ENCODE measurements at places on chromosomes 5 and 9.

GRCh38 chr9:20558566-20559016, 63.7 kb downstream of the MLLT3 start:
- peak; percentile 53 for DNase-seq

GRCh38 chr5:148831590-148832565, 5.5 kb downstream of the ADRB2 start:
- DNase-seq: no peak

- peak; percentile 48 for DNase-seq
Measured at GRCh38 chr5:74640450-74640953, at the start of gene ENC1. Gene ENC1 (minus strand): TSS chr5:74640728. CDS start chr5:74636485, 4,243 bp downstream.

DNA sequence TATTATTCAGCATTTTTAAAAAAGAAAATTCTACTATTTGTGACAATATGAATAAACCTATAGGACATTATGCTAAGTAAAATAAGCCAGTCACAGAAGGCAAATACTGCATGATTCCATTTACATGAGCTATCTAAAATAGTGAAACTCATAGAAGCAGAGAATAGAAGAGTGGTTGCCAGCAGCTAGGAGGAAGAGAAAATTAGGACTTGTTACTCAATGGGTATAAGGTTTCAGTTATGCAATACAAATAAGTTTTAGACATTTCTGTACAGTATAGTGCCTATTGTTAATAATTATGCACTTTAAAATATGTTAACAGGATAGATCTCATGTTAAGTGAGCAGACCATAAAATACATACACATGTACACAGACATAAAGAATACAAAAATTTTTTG, 73.8 kb upstream of the SPINK5 start:
- no peak for DNase-seq

DNA sequence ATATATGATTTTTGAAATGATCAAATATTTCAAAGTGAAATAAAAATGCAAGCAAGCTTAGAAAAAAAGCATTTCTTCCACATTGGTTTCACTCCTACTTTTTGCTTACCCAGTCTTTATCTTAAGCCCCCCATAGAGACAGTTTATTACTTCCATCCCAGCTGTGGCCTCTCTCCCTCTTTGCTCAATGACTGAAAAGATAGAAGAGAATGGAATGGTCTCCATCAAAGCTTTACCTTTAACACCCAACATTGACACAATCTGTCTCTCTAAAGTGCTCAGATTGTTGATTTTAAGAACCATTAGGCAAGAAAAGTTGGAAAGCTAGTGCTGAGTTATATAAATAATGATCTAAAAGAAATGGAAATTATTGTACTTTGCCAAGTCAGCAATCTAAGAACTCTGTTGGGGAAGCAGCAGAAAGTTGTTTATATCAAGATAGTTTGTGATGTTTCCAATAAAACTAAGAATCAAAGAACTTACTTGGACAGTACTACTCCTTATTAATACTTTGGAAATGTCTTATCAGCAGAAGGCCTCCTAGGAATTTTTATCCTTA, 277.5 kb upstream of the NREP start:
- DNase-seq: no peak

GRCh38 chr5:166497496-166498104, 1793.8 kb upstream of the WWC1 start:
- no peak for DNase-seq

- DNase-seq: no peak
Measured at GRCh38 chr9:89466451-89467277, 31.2 kb downstream of the SEMA4D start.

GRCh38 chr9:138076650-138077009, 199.0 kb downstream of the CACNA1B start:
- DNase-seq: no peak

- DNase-seq: no peak
Measured at GRCh38 chr5:118249386-118249785, 739.0 kb downstream of the DTWD2 start.

DNA sequence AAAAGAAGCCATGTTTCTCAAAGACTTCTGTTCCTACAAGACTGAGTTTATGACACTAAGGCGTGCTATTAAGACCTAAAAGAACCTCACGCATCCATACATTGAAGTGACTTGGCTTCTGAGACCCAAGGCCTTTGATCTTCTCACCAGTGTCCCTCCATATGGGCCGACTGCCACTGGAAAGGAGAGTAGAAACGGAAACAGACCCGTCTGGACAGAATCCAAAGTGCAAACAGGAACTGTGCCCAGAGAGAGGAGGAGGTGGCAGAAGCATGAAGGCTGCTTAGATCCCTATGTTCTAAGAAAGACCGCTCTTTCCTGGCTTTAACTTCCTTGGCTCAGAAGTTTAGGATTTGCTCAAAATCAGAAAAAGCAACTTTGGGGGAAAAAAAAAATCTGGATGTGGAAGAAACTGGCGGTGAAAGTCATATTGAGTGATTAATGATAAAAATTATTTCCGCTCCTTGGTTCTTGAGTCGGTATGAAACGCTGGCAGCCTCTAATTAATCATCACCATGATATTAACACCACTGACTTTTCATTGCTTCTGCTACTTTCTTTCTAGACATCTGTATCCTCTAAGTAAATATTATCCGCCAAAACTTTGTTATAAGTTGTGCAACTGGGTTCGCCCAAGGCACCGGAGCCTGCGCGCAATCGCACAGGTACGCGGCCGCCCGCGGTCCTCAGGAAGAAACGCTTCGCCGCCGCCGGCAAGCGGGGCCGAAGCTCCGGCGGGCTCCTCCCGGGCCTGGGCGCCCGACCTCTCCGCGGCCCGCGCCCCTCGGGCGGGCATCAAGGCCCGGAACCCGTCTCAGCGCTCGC, 726 bp downstream of the DAP start:
- DNase-seq: peak; percentile 48

- DNase-seq: no peak
Measured at GRCh38 chr5:177434437-177434836, 8.0 kb downstream of the GRK6 start.

DNA sequence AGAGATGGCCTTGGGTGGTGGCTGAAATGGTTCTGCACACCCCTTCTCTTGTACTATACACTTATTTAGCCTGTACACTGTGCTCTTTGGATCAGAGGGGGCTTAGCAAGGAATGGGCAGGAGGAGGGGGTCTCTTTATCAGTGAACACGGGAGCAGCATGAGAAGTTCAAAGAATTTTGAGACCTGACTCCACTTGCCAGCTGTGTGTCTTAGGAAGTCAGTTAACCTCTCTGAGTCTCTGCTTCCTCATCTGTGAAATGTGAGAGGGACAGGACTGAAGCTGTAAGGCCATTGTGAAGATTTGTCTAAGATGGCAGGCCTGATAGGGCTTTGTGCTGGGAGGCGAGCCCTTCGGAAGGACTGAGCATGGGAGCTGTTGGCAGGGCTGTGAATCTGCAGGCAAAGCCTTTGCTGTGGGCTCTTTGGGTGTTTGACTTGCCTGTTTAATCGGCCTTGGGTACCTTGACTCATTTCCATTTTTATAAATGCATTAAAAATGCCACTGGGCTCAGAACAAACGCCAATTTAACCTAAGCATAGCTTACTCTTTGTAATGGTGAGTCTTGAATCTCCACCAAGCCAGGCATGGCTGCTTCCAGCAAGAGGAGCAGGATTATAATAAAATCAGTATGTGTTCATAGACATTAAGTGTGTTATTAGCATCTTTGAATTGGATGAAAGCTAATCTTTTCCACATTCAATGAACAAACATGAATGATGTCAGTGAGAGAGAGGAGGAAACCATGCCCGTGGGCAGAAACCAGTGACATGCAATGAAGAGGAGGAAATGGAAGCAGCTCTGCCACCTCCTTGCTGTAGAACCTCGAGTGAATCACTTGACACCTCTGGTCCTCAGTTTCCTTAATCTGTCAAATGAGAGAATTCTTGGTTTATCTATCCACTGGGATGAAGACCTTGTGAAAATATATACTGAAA, 89.4 kb downstream of the MACROH2A1 start:
- no peak for DNase-seq

- DNase-seq: no peak
Measured at GRCh38 chr9:88936668-88937067, 54.6 kb upstream of the S1PR3 start.

DNA sequence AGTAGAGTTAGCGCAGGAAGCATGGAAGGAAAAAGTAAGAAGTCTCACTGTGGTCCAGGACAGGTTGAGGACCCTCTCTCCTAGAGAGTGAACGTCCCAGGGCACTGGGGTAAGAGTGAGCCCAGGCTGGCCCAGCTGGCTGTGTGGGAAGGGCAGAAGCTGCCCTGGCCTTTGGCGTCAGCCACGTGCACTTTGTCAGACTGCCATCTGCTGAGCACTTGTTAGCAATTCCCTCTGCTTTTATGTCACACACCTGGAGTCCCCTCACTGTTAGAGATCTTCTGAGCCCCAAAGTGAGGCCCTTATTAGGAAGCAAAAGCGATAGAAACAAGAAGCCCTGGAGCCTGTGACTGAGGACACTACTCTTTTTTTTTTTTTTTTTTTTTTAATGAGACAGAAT, 79.1 kb downstream of the UGCG start:
- DNase-seq: no peak

DNA sequence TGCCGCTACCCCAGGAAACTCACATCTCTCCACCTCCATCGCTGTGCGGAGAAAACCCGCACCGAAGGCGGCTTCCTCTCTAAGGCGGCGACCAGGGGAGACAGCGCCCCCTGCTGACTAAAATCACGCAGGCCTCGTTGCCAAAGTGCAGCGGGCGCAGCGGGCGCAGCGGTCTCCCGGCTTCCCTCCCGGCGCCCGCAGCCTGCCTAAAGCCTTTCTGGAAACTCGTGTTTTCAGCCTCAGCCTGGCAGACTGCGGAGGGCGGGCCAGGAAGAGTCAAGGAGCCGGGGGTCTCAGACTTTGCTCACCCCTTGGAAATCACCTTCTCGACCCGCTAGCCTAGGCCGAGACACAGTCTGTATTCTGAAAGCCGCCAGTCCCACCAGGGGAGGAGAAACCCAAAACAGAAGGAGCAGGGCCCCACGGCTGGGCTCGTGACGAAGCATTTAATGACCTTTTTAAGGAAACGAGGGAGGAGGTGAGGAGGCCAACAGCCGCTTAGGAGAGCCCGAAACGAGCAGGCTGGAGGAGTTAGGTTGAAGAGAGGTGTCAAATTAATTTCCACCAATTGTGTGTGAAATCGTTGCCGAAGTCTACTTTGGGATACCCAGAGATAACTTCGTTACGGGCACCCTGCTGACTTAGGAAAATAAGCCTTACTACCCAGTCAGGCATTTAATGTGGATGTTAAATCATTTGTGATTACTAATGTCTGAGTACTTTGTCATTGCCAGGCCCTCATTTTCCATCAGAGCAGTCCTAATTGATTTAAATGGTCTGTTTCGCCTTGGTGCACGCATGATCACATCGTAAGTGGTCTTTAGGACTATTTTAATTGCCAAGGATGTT, 7.3 kb upstream of the FOXB2 start:
- no peak for DNase-seq

DNA sequence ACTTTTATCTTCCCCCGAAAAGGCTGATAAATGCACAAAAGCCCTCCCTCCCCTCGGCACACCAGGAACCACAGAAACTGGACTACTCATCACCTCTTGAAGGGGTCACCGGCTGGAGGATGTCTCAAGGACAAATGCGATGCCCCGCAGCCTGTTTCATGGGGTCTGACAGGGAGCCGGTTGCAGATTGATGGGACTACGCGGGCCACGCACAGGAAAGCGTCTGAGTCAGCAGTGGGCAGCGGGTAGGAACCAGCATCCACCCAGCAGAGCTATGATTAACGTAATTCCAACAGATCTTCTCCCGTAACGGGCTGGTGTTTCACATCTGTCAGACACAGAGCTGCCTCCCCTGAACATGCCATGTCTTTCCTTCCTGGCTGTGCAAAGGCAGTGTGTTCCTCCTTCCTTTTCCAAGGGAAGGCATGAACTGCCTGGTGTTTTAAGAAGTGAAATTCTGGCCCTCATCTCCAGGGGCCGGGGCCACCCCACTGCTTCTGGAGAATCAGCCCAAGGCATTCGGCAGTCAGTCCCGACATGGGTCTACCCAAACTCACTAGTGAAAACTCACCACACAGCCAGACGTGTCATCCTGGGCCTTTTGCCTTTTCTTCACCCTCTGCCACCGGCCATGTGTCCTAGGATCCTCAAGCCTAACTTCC, 144.4 kb upstream of the PHYKPL start:
- DNase-seq: no peak

DNA sequence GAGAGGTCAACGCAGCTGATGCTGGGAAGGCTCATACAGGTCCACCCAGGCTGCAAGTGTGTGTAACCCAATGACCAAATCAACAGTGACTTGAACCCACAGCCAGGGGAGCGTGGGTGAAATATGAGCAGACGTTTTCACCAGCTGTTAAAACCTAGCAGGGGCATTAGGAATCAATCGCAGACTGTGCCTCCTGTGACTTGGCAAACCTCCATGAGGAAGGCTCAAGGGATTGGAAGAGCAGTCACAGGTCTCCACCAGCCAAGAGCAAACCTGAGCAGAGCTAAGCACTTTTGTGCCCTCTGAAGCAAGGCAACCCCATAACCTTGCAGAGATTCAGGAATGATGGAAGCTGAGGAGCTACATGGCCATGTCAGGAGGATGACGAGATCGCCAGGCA, 25.5 kb downstream of the INSYN2B start:
- no peak for DNase-seq

GRCh38 chr9:93575796-93576257, 557 bp upstream of the PHF2 start:
- DNase-seq: peak; percentile 59

GRCh38 chr5:68780299-68780955, 313.4 kb upstream of the SLC30A5 start:
- no peak for DNase-seq

- DNase-seq: no peak
Measured at GRCh38 chr9:129716091-129716490, 36.8 kb downstream of the PTGES start.

DNA sequence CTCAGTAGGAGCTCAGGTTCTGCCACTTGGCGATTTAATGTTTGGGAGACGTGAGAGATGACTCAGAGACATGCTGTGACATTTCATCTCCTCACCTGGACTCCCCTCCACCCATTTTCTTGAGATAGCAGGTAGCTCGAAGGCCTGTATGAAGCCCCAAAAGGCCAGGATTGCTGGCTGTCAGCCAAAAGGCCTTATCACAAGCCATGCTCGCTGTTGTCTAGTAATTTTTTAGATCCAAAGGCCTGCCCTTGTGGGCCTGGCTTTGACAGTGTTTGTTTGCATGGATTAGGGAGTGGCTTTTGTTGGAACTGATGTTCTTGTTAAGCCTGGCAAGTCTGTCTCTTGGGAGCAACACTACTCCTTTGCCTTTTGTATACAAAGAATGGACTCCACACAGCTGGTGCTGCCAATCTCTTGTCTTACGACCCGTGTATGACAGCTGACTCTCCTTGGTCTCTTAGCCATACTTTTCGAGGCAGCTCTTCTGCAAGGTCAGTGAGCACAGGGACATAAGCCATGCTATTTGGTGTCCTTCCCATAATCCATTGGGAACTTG, 22.7 kb downstream of the CAVIN4 start:
- DNase-seq: no peak

GRCh38 chr9:79580055-79580454, 8.3 kb downstream of the TLE4 start:
- no peak for DNase-seq

DNA sequence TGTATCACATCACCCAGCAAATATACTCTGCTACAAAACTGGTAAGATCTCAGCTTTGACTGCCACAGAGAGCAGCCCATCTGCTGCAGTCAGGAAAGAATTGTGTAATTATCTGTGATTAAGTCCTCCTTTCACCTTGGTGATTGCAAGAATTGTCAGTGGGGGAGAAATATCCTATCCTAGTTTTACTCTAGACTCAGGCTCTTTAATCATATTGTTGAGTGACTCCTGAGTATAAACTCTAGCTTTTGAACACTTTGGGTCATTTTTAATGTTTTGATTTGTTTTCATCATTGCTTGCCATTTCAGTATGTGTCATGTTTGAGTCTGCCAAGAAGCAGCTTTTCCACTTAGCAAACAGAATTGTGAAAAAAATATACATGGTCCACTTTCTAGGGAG, 32.1 kb downstream of the VCAN start:
- no peak for DNase-seq

- no peak for DNase-seq
Measured at GRCh38 chr9:75671354-75671753, 219.1 kb upstream of the PCSK5 start.

Data from A549 (cell line).